ENCODE measurements at places on chromosomes 2 and 18.

GRCh38 chr18:78580835-78581339, 398.7 kb upstream of the SALL3 start:
- no peaks in the 10 kb centered on the region for H3K4me1 ChIP-seq
- DNase-seq = no peak
- H3K4me3 ChIP-seq = no peak overlapping the region
- H3K27me3 ChIP-seq = no peaks in the 10 kb centered on the region
- no peak overlapping the region for H3K27ac ChIP-seq
- H3K36me3 ChIP-seq = no peaks in the 10 kb centered on the region

DNA sequence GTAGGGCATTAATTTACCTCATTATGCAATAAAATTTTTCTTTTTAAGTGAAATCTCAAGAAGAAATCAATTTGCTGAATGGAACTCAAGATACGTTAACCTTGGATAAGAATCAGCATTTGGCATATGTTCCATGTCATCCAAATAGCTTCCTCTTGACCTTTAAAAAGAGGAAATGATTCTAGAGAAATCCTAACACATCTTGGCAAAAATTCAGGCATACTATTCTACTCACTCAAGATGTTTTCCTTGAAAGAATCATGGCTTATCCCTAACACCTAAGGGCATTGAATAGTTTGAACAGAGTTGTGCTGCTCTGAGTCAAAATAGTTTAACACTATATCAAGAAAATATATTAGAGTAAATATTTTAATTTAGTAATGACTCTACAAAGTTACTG, 678.0 kb downstream of the EPHA4 start:
- no peak overlapping the region for H3K27ac ChIP-seq
- H3K4me1 ChIP-seq = no peaks in the 10 kb centered on the region
- H3K36me3 ChIP-seq = no peaks in the 10 kb centered on the region
- H3K4me3 ChIP-seq = no peak overlapping the region
- no peaks in the 10 kb centered on the region for H3K27me3 ChIP-seq

GRCh38 chr18:56988022-56988421, 158.9 kb upstream of the BOD1L2 start:
- no peak overlapping the region for H3K27ac ChIP-seq
- H3K36me3 ChIP-seq = no peaks in the 10 kb centered on the region
- H3K4me1 ChIP-seq = no peaks in the 10 kb centered on the region
- no peak overlapping the region for H3K4me3 ChIP-seq
- DNase-seq = no peak

DNA sequence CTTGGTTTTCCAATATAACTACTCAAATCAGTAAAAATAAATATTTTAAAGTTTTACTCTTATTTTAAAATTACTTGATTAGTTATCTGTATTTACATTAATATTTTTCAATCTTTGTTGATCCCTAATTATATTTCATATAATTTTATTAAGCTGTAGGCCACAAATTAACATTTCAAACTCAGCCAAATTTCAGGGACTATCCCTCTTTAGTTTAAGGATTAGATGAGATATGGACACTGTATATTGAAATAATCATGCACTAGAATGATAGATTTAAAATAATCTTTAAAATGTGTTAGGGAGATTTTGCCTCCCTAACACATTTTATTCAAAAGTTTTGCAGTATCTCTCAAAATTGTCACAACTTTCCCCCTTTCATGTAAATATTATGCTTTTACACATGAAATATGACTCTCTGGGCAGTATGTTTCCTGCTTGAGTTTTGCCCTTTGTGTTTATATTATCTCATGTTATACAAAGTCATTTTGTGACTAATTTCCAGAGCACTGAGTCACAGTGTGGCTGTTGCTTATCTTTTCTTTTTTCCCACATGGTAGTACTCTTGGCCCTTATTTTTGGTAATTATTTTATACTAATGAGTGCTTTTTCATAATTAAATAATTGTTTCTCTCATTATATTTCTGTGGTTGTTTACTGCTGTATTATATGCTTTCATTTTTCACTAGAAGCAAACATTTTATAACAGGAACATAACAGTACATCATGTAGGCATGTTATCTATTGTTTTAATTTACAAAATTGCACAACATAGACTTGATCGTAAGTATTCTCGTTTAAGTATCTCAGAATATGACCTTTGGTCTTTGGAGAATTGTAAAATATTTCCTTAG, 1.2 kb downstream of the TFPI start:
- H3K27ac ChIP-seq = no peak overlapping the region
- no peaks in the 10 kb centered on the region for H3K27me3 ChIP-seq
- no peak for DNase-seq
- H3K4me1 ChIP-seq = no peaks in the 10 kb centered on the region
- no peak overlapping the region for H3K4me3 ChIP-seq

- H3K4me1 ChIP-seq = no peaks in the 10 kb centered on the region
- no peak for DNase-seq
- H3K36me3 ChIP-seq = no peaks in the 10 kb centered on the region
- H3K27me3 ChIP-seq = no peaks in the 10 kb centered on the region
- no peak overlapping the region for H3K27ac ChIP-seq
- no peak overlapping the region for H3K4me3 ChIP-seq
These were observed 25.6 kb downstream of the KLHL29 start for GRCh38 chr2:23410596-23410995.

DNA sequence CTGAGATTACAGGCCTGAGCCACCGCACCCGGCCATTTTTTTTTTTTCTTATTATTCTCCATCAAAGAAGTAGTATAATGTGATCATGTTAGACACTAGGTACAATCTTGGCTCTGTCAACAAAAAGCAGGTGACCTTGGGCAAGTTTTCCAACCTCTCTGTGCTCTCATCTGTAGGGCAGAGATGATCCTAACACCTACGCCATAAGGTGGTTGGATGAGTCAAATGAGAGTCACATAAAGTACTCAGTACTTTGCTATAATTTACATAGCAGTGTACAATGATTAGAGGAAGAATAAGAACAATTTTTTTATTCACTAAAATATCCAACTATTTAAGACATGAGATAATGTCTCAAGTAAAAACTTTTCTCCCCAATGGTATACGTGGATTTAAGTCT, 128.6 kb downstream of the TGIF1 start:
- no peak overlapping the region for H3K4me3 ChIP-seq
- no peaks in the 10 kb centered on the region for H3K27me3 ChIP-seq
- H3K36me3 ChIP-seq = no peaks in the 10 kb centered on the region
- H3K27ac ChIP-seq = no peak overlapping the region

- H3K36me3 ChIP-seq = no peaks in the 10 kb centered on the region
- no peak for DNase-seq
- no peak overlapping the region for H3K4me3 ChIP-seq
- no peaks in the 10 kb centered on the region for H3K27me3 ChIP-seq
These were observed 164.2 kb upstream of the KLHL14 start for GRCh38 chr18:32937066-32937465.

DNA sequence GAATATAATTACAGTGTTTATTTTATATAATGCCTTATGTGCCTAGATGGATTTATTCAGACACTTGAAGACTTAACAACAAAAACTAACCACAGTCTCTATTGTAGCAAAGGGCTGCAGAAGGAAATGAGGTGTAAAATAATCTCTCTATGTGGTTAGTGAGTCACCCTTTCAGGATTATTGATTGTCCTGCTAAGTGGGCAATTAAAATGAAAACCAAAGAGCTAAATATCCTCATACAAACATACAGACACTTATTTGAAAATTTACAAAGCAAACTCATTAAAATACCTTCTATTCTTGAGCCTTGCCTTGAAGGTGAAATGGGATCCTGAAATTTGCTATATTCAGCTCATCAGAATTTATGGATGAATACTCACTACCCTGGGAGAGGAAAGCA, 27.7 kb upstream of the DCC start:
- H3K4me1 ChIP-seq = no peaks in the 10 kb centered on the region
- H3K27me3 ChIP-seq = no peaks in the 10 kb centered on the region
- no peak overlapping the region for H3K4me3 ChIP-seq
- no peak overlapping the region for H3K27ac ChIP-seq
- H3K36me3 ChIP-seq = no peaks in the 10 kb centered on the region

DNA sequence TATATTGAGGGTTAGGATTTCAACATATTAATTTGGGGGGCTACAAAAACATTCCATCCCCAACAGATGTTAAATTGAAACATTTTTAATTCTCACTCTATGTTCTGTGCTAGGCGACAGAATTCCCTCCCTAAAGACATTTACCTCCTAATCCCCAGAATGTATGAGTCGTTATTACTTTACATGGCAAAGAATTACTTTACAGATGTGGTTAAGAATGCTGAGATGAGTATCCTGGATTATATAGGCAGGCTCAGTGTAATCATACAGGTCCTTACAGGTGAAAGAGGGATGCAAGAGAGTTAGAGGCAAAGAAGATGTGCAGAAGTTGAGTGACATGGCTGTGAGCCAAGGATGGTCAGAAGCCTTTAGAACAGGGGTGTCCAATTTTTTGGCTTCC, 974.1 kb upstream of the ACVR2A start:
- H3K4me3 ChIP-seq = no peak overlapping the region
- H3K27ac ChIP-seq = no peak overlapping the region
- no peaks in the 10 kb centered on the region for H3K36me3 ChIP-seq
- DNase-seq = no peak
- H3K4me1 ChIP-seq = no peaks in the 10 kb centered on the region
- H3K27me3 ChIP-seq = no peaks in the 10 kb centered on the region

GRCh38 chr2:180873219-180873618, 107.2 kb upstream of the UBE2E3 start:
- H3K36me3 ChIP-seq = no peaks in the 10 kb centered on the region
- no peaks in the 10 kb centered on the region for H3K27me3 ChIP-seq
- H3K4me1 ChIP-seq = no peaks in the 10 kb centered on the region
- no peak overlapping the region for H3K27ac ChIP-seq
- DNase-seq = no peak
- no peak overlapping the region for H3K4me3 ChIP-seq

All from CD4-positive, alpha-beta T cell (primary cell).